Caco-2 (cell line): ENCODE measurements at places on chromosomes 5 and 9. TPM values are rescaled to one million over a fixed set of nuclear protein-coding genes. Genes with fewer than 3 reads are reported as not detected.

Gene EGFLAM
- not detected in 2 replicates for total RNA-seq

- no peak overlapping the region for H3K27ac ChIP-seq
- no peak for DNase-seq
- no peaks in the 10 kb centered on the region for H3K27me3 ChIP-seq
- H3K4me1 ChIP-seq = no peaks in the 10 kb centered on the region
Observed at GRCh38 chr9:86575825-86576525, 221.8 kb upstream of the TUT7 start.

GRCh38 chr9:108900176-108900575 lies 33.7 kb downstream of the ELP1 start:
- H3K4me1 ChIP-seq = no peaks in the 10 kb centered on the region
- no peaks in the 10 kb centered on the region; the same call in 1 of the 2 replicates for H3K36me3 ChIP-seq
- no peak overlapping the region for H3K4me3 ChIP-seq
- no peaks in the 10 kb centered on the region for H3K27me3 ChIP-seq

Gene FOXD4L6
- total RNA-seq = not detected in 2 replicates

DNA sequence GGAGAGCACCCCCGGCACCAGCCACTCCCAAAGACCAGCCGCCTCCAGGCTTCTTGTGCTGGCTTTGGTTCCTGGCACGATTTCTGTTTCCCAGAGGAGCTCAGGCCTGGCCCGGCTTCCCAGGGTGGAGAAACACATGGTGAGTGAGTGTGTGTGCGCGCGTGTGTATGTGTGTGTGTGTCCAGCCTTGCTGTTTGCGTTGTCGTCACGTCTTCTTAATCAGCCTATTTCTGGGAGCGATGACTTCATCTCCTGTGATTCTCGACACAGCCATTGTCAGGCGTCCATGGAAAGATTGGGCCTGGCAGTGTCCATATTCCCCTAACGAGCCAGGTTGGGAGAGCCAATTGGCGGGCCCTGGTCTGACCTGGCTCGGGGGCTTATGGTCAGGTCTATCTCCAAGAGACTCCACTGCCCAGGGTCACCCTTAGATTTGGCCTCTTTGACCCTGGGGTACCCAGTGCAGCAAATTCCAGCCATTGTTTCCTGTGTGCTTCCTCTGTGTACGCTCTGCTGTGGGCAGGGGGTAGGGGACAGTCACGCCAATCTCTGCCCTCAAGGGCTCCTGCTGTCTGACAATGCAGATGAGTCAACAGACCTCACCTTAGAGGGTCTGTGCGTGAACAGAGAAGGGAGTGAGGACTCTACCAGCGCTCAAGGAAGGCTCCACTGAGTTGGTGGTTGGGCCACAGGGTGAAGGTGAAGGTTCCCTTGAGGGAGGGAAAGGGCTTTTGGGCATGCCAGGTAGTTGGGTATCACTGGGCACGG lies 73.8 kb downstream of the DAB2IP start:
- no peak overlapping the region for H3K4me3 ChIP-seq
- H3K27ac ChIP-seq = no peak overlapping the region
- no peak for DNase-seq
- no peaks in the 10 kb centered on the region for H3K36me3 ChIP-seq
- H3K4me1 ChIP-seq = no peaks in the 10 kb centered on the region

Gene SRP19
- total RNA-seq = 63.5 and 65.1 TPM in 2 replicates

DNA sequence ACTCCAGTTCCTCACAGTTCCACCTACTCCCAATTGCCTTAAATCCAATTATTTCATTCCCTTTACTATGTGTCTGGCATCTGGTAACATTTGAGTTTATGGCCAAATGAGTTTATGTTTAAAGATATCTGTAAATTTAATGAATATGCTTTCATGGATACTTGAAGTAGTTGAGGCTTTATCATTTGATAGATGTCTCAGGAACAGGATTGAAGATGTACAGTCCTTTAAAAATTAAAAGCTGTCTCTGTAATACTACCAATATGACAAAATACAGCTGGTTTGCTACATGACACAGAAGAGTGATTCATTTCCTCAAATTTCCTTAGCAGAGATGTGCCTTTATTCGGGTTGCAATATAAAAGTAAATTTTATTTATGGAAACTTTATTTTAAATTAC lies 2326.0 kb upstream of the ACO1 start:
- DNase-seq = no peak
- no peak overlapping the region for H3K4me3 ChIP-seq
- no peaks in the 10 kb centered on the region for H3K4me1 ChIP-seq
- H3K36me3 ChIP-seq = no peaks in the 10 kb centered on the region
- H3K27me3 ChIP-seq = no peaks in the 10 kb centered on the region

DNA sequence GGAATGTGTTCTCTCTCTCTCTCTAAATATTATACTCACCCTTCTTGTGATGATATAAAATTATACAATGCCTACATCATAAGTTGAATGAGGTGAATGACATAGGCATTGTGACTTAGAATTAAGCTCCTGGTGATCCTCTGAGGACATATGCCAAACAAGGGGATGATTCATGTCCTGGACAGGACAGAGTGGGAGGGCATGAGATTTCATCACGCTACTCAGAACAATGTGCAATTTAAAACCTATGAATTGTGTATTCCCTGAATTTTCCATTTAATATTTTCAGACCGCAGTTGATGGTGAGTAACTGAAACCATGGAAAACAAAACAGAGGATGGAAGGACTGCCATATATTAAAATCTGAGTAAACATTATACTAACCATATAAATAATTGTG lies 782.2 kb upstream of the NUDT12 start:
- peaks cover 6% of the 10 kb centered on the region; the same call in 1 of the 2 replicates for H3K4me1 ChIP-seq
- no peak overlapping the region for H3K4me3 ChIP-seq
- H3K27me3 ChIP-seq = no peaks in the 10 kb centered on the region
- no peaks in the 10 kb centered on the region for H3K36me3 ChIP-seq

- H3K27me3 ChIP-seq = no peaks in the 10 kb centered on the region
- DNase-seq = no peak
- H3K4me3 ChIP-seq = no peak overlapping the region
- H3K27ac ChIP-seq = no peak overlapping the region
Observed at GRCh38 chr9:15304632-15305031, 2.4 kb downstream of the TTC39B start.

- H3K27ac ChIP-seq = no peak overlapping the region
- H3K4me1 ChIP-seq = peaks cover 39% of the 10 kb centered on the region
- no peak for DNase-seq
- no peak overlapping the region for H3K4me3 ChIP-seq
Observed at GRCh38 chr5:138665261-138665660, 88.0 kb upstream of the CTNNA1 start.

Gene LHX6
- 6.1 and 7.6 TPM in 2 replicates for total RNA-seq

GRCh38 chr5:115723220-115723619 lies 93.2 kb downstream of the CDO1 start:
- H3K4me3 ChIP-seq = no peak overlapping the region
- no peaks in the 10 kb centered on the region for H3K27me3 ChIP-seq
- no peak for DNase-seq
- no peaks in the 10 kb centered on the region for H3K4me1 ChIP-seq

- no peaks in the 10 kb centered on the region for H3K4me1 ChIP-seq
- no peak overlapping the region for H3K4me3 ChIP-seq
- DNase-seq = no peak
- no peaks in the 10 kb centered on the region for H3K27me3 ChIP-seq
Observed at GRCh38 chr5:66348387-66349125, 204.5 kb downstream of the SREK1 start.

Gene ECM2
- total RNA-seq = not detected in 2 replicates

- no peak overlapping the region for H3K4me3 ChIP-seq
- DNase-seq = no peak
- no peak overlapping the region for H3K27ac ChIP-seq
- no peaks in the 10 kb centered on the region for H3K4me1 ChIP-seq
Observed at GRCh38 chr5:15338546-15338945, 161.4 kb upstream of the FBXL7 start.

Gene TRPM3
- not detected in 2 replicates for total RNA-seq

- H3K36me3 ChIP-seq = no peaks in the 10 kb centered on the region
- no peak overlapping the region for H3K27ac ChIP-seq
- H3K27me3 ChIP-seq = no peaks in the 10 kb centered on the region
- no peak for DNase-seq
Observed at GRCh38 chr9:106066940-106067524, 372.7 kb downstream of the TMEM38B start.

- peak; percentile 66 for DNase-seq
- H3K27ac ChIP-seq = no peak overlapping the region
- no peak overlapping the region for H3K4me3 ChIP-seq
- H3K27me3 ChIP-seq = no peaks in the 10 kb centered on the region
Observed at GRCh38 chr5:15013654-15014463, 142.3 kb upstream of the ANKH start.

GRCh38 chr9:16718952-16719351 lies 151.5 kb downstream of the BNC2 start:
- H3K4me1 ChIP-seq = no peaks in the 10 kb centered on the region
- H3K4me3 ChIP-seq = no peak overlapping the region
- H3K27ac ChIP-seq = no peak overlapping the region

Gene SPINK6
- not detected in 2 replicates for total RNA-seq

GRCh38 chr5:60184606-60185005 lies 291.1 kb upstream of the PDE4D start:
- no peaks in the 10 kb centered on the region for H3K27me3 ChIP-seq
- H3K27ac ChIP-seq = no peak overlapping the region
- H3K4me1 ChIP-seq = no peaks in the 10 kb centered on the region
- no peaks in the 10 kb centered on the region for H3K36me3 ChIP-seq
- H3K4me3 ChIP-seq = no peak overlapping the region

Gene ZNF454
- total RNA-seq = 0.28 TPM in 1 of 2 replicates, not detected in the other

- no peaks in the 10 kb centered on the region for H3K27me3 ChIP-seq
- H3K4me3 ChIP-seq = no peak overlapping the region
- H3K36me3 ChIP-seq = no peaks in the 10 kb centered on the region
- H3K4me1 ChIP-seq = no peaks in the 10 kb centered on the region
Observed at GRCh38 chr5:87051502-87052113, 216.1 kb upstream of the RASA1 start.

GRCh38 chr5:124583469-124584350 lies 162.7 kb downstream of the ZNF608 start:
- no peak for DNase-seq
- H3K4me1 ChIP-seq = peaks cover 38% of the 10 kb centered on the region
- no peaks in the 10 kb centered on the region for H3K27me3 ChIP-seq
- peak overlapping the region; percentile 89 for H3K27ac ChIP-seq
- H3K36me3 ChIP-seq = no peaks in the 10 kb centered on the region
